ENCODE measurements at places on chromosomes 3 and 15.

- H3K4me1 ChIP-seq: peaks cover 37% of the 10 kb centered on the region
- no peak overlapping the region for H3K4me3 ChIP-seq
- no peak overlapping the region for H3K27ac ChIP-seq
- no peaks in the 10 kb centered on the region for H3K27me3 ChIP-seq
- H3K36me3 ChIP-seq: peaks cover 7% of the 10 kb centered on the region
These were observed 21.2 kb downstream of the KATNBL1 start for GRCh38 chr15:34188711-34189110.

- no peaks in the 10 kb centered on the region for H3K4me1 ChIP-seq
- H3K27ac ChIP-seq: no peak overlapping the region
- H3K4me3 ChIP-seq: no peak overlapping the region
- H3K27me3 ChIP-seq: no peaks in the 10 kb centered on the region
These were observed 319.5 kb upstream of the GPR149 start for GRCh38 chr3:154749514-154749913.

- no peak for DNase-seq
- no peaks in the 10 kb centered on the region for H3K4me1 ChIP-seq
- no peaks in the 10 kb centered on the region for H3K36me3 ChIP-seq
- H3K4me3 ChIP-seq: no peak overlapping the region
- H3K27me3 ChIP-seq: no peaks in the 10 kb centered on the region
- no peak overlapping the region for H3K27ac ChIP-seq
These were observed 16.9 kb downstream of the FAM43A start for GRCh38 chr3:194702545-194702944.

GRCh38 chr3:140443073-140443472 lies 234.8 kb upstream of the TRIM42 start:
- H3K36me3 ChIP-seq: no peaks in the 10 kb centered on the region
- H3K27me3 ChIP-seq: peaks cover 4% of the 10 kb centered on the region
- no peak overlapping the region for H3K27ac ChIP-seq
- DNase-seq: no peak
- H3K4me1 ChIP-seq: no peaks in the 10 kb centered on the region

DNA sequence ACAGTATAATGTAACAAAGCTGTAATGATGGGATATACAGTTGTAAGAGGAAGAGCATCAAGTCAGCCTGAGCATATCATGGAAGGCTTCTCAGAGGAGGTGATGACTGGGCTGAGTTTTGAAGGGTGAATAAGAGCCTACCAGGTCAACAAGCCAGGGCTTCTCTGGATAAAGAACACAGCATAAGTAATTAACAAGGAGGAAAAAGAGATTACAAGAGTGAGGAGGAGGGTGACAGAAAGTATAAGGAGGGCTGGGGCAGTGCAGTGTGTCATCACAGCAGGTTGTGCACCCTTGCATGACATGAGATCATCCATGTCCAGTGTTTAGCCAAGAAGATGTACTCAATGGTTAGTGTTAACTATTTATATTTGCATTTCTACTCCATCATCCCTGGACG lies 16.9 kb upstream of the SPATA12 start:
- DNase-seq: no peak
- no peaks in the 10 kb centered on the region for H3K4me1 ChIP-seq
- no peak overlapping the region for H3K4me3 ChIP-seq
- peaks cover 5% of the 10 kb centered on the region for H3K27me3 ChIP-seq
- H3K27ac ChIP-seq: no peak overlapping the region
- no peaks in the 10 kb centered on the region for H3K36me3 ChIP-seq

- H3K36me3 ChIP-seq: no peaks in the 10 kb centered on the region
- H3K4me3 ChIP-seq: no peak overlapping the region
- H3K27me3 ChIP-seq: no peaks in the 10 kb centered on the region
- no peak overlapping the region for H3K27ac ChIP-seq
- no peak for DNase-seq
These were observed 276.6 kb upstream of the LRTM1 start for GRCh38 chr3:55204417-55204816.

GRCh38 chr3:150469031-150469930 lies 61.2 kb downstream of the TSC22D2 start:
- H3K4me1 ChIP-seq: peaks cover 6% of the 10 kb centered on the region
- H3K27me3 ChIP-seq: no peaks in the 10 kb centered on the region
- H3K36me3 ChIP-seq: peaks cover 7% of the 10 kb centered on the region
- no peak overlapping the region for H3K27ac ChIP-seq

DNA sequence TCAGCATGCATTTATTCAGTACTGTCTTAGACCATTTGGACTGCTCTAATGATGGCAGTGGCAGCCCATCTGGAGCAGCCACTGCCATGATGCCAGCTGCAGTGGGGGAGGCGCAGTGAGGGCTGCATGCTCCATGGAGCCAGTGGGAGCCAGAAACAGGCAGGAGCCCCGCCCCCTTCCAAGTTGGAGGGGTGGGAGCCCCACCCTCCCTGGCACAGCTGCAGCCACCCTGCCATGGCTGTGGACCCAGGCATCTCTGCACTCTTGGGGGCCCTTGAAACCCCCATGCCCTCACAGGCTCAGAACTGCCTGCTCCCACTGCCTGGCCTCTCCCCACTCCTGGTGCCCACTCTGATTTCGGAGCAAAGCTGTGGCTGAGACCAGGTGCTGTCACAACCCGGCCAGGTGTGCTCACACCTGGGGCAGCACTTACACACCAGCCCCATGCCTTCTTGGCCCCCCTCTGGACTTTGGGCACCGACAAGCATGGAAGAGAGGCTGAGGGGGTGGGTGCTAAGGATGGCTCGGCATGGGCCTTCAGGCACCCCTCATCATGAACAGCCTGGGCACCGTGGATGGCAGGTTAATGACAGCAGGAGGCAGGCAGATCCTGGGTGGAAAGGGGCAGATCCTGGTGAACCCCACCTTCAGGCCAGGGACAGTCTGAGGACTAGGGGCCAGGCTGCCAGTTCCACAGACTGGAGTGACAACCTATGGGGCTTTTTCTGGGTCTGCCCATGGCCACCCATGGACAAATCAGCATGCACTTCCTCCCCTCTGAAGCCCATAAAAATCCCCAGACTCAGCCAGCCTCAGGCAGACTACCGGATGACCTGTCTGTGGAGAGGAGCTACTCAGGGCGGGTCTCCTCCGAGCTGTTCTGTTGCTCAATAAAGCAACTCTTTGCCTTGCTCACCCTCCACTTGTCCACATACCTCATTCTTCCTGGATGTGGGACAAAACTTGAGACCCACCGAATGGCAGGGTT lies 18.3 kb downstream of the TBC1D21 start:
- H3K27me3 ChIP-seq: no peaks in the 10 kb centered on the region
- H3K4me1 ChIP-seq: no peaks in the 10 kb centered on the region
- H3K27ac ChIP-seq: no peak overlapping the region
- H3K4me3 ChIP-seq: no peak overlapping the region
- no peak for DNase-seq
- H3K36me3 ChIP-seq: no peaks in the 10 kb centered on the region
